Effector CD8-positive, alpha-beta T cell (primary cell): ENCODE measurements at places on chromosomes 12 and 14.
A peak's percentile ranks its signal among the peaks of the same experiment; 100 is the strongest.

GRCh38 chr12:11823043-11823442 is 173.6 kb downstream of the ETV6 start:
- no peak for DNase-seq

GRCh38 chr14:101789222-101789621 is 27.7 kb downstream of the PPP2R5C start:
- no peak for DNase-seq

- no peak for DNase-seq
These were observed 160.8 kb downstream of the CCER1 start for GRCh38 chr12:90794212-90794611.

- no peak for DNase-seq
These were observed 4.7 kb upstream of the IPO8 start for GRCh38 chr12:30700216-30700900.

DNA sequence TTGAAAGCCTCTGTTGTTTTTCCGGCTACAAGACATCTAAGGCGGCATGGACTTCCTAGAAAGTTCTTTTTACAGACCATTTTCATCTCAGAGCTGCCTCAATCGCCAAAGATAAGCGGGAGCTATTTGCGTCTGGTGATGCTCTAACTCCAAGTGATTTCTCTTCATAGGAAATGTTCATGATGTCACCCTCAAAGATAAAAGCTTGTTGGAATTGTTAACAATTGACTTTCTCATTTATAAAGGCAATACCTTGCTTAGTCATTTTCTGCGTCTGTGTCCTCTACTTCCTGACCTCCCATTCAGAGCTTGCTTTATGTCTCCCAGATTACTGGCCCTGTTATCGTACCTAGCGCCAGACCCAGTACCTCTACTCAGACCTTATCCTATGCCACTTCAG is 259.0 kb upstream of the G2E3 start:
- no peak for DNase-seq

DNA sequence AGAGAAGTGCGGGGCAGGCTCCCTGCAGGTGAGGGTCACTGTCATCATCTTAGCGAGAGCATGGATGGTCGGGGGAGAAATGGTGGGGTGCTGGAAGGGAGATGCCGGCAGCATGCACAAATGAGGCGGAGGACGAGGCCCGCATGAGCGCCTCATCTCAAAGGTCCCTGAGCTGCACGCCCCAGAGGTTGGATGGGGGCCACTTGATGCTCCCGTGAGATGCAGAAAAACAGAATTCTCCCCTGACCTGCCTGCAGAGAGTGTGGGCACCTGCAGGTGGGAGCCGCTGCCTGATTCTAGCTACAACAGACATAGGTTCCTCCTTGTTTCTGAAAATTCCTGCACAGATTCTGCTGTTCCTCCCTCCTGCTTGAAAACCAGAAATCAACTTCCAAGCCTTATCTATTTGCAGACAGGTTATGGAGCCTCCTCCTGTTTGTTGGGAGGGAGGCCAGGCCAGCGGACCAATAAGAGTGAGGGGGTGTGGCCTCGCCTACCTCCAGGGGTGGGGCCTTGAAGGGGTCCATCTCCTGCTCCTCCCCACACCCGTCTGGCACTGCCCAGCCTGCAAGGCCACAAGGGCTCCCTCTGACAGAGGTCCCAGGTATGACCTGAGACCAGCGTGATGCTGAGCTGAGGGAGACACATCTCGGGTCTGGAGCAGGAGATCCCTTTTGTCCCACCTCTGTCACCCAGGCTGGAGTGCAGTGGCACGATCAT is 67.2 kb downstream of the KDM2B start:
- DNase-seq, result no peak

DNA sequence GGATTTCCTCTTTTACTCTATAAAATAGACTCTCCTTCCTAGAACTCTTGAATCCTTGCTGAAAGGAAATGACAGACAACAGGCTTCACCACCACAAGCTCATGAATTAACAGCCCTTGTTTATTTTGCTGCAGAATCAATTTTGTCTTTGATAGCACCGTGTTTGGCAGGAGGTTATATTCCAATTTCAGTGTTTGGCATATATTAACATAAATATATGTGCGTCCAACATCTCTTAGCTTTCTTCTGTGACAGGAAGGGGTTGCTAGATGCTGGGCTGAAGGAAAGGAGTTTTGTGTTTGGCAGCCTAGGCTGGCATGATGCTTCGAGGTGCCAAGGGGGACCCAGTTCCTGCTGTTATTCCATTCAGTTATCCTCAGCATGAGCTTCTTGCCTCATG is 126.4 kb downstream of the TMEM132C start:
- no peak for DNase-seq

- DNase-seq, result no peak
These were observed 205.2 kb downstream of the CACNA1C start for GRCh38 chr12:2258025-2258424.

GRCh38 chr14:96735526-96735925 is 61.7 kb upstream of the VRK1 start:
- DNase-seq, result no peak

- peak; percentile 16 for DNase-seq
These were observed 753 bp downstream of the CSRNP2 start for GRCh38 chr12:51082561-51083125.

GRCh38 chr14:67704484-67705089 is 2.9 kb downstream of the RDH12 start:
- no peak for DNase-seq

DNA sequence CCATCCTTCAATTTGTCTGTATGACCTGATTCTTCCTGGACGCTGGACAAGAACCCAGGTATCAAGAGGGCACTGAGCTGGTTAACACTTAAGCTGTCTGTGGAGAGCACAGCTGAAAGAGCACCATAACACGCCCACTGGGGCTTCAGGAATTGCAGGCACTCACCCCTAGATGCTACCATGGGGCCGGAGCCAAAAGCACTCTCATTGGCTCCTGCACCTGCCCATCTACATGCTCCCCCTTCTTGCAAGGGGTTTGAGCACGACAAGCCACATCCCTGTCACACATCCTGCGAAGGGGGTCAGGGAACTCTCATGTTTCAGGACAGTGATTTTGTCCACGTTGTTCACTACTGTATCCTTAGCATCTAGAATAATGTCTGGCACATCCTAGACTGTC is 35.1 kb upstream of the TBC1D15 start:
- DNase-seq, result no peak

- no peak for DNase-seq
These were observed 1165.1 kb upstream of the USP15 start for GRCh38 chr12:61095111-61095510.
